ENCODE measurements at places on chromosomes 5 and 9.

- no peak for DNase-seq
These were observed 10.3 kb downstream of the TRIM32 start for GRCh38 chr9:116697362-116697761.

GRCh38 chr9:36991516-36992134 is 42.4 kb downstream of the PAX5 start:
- no peak for DNase-seq

GRCh38 chr5:79023947-79024346 is 38.8 kb upstream of the ARSB start:
- DNase-seq: no peak

DNA sequence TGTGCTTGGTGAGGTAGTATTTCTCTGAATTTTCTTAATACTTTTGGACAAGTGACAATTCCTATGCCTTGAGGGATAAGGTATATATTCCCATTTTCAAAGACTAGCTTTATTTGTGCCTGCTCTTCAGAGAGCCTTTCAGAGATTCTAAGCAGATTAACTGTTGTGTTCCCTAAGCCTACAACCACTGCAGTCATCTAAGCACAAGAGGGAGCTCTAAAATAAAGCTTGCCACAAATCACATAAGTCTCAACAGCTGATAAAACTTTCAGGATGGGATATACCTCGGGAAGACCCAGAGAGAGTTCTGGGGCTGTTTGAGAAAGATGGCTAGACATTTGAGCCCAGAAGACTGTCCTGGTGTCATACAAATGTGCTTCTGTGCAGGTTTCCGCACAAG is 157.3 kb downstream of the CYLC2 start:
- no peak for DNase-seq

GRCh38 chr9:69120380-69121154 is 53.5 kb upstream of the TJP2 start:
- DNase-seq: no peak

GRCh38 chr9:98796364-98797101 is at the start of gene ANKS6:
TSS of gene ANKS6 (minus strand) at chr9:98796555. CDS start at chr9:98796491, 64 bp downstream.
- peak; percentile 89 for DNase-seq

DNA sequence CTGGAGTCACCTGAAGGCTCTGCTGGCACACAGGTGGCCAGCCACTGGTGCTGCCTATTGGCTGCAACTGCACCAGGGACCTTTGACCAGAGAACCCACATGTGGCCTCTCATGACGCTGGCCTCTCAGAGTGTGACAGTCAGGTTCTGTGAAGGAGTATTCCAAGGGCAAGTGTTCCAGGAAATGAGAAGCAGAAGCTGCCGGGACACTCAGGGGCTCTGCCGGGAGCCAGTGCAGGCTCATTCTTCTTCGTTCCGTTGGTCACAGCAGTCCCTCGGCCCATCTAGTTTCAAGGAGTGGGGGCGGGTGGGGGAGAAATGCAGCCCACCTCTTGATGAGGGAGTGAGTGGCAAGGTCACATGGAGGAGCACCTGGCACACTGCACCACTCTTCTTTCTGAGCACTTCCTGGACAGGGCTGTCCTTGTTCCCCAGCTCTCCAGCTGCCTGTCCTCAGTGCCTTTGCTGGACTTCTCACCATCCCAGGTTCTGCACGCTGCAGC is 237.5 kb downstream of the GADD45G start:
- DNase-seq: no peak

- DNase-seq: no peak
These were observed 1.7 kb upstream of the TOR4A start for GRCh38 chr9:137275588-137276472.

- no peak for DNase-seq
These were observed 75.5 kb downstream of the NLN start for GRCh38 chr5:65797481-65797880.

DNA sequence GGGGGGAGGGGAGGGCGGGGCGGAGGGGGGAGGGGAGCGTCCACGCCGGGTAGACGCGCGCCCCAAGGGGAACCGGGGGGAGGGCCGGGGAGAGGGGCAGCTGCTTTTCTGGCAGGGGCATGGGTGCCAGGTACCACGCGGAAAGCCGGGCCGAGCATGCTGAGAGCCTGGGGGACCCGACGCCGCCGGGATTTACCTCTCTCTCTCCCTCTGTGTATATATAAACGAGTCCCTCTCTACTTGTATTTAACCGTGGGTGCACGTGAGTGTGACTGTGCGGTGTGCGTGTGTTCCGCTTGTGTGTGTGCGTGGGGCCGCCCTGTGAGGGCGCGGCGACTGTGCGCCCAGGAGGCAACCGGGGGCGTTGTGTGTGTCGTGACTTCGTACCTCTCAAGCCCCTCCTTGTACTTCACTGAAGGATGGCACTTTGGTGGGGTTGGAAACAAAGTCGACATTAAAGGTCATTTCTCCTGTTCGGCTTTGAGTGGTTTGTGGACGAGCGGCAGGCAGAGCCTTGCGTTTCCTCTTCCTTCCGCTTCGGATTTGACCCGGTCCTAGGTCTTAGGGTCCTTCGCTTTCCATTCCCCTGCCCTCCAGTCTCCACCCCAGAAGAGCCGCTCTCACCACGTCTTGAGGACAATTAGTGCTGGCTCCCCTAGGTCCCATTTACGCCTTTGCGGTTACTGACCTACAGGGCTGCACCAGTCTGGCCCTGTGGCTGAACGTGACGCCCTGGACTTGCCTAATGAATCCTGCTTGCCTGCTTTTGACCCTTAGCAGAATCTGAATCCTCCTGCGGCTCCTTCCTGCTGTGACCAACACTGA is 36.2 kb upstream of the TTC1 start:
- DNase-seq: no peak

- no peak for DNase-seq
These were observed 41.9 kb upstream of the CFAP157 start for GRCh38 chr9:127664678-127665507.

DNA sequence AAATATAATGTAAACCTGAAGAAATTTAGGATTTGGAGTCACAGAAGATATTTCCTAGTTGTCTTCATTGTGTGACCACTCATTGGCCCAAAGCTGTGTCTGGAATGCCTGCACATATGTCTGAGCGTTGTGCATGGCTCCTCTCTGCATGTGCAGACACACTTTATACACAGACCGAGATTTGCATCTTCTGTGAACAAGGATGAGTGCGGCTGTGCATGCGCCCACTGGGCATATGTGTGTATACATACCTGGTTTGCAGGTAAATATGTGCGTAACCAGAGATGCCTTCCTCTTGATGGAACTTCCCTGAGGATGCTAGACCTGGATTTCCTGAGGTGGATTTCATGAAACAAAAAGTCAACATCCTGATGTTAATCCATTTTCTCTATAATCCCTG is 19.1 kb downstream of the PHF2 start:
- no peak for DNase-seq

DNA sequence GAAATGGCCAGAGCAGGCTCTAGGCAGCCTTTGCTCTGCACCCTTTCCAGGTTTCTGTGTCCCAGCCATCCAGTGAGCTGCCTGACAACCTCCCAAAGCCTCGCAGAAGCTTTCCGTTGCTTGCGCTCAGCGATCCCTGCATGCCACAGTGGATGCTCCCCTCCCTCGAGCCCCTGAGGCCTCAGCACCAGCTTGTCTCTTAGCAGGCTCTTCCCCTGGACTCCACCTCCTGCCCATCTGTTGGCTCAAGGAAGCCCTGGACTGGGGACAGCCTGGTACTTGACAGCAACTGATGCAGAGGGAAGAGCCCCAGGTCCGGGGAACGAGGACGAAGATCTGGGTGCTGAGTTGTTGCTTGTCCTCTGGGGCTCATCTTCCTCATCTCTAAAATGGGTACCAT is 23.2 kb downstream of the TSPAN17 start:
- DNase-seq: no peak

DNA sequence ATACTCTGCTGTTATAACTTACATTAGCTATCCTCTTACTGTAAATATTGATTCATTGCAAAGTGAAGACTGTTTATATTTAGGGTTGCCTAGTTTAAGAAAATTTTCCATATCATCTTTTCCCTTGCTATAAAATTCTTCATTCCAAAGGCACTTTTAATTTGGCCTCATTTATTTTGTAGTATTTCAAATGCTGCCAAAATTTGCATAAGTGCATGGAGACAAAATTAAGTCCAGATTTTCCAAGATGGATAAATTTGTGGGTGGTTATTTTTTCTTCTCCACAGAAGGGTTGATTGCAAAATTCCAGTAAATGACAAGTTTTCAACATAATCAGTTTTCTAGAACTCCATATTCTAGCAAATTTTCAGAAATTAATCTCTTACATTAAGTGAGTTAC is 141.5 kb upstream of the MTAP start:
- DNase-seq: no peak

DNA sequence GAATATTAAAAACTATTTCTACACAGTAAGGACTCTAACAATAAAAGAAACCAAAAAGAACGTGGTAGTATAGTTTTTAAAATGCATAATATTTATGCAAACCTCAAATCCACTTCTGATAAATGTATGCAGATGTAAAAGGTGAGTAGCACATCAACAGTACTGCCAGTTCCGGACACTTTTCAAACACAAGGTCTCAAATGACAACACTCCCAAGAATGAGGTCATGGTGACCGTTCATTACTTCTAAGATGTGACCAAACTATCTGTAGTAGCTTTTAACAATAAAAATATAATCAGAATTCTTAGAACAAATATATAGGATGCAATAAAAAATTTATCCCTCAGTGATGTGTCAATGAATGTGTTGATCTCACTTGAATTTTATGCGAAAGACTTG is 238.7 kb upstream of the NREP start:
- DNase-seq: no peak

GRCh38 chr5:86709157-86709881 is 91.6 kb downstream of the COX7C start:
- DNase-seq: no peak

DNA sequence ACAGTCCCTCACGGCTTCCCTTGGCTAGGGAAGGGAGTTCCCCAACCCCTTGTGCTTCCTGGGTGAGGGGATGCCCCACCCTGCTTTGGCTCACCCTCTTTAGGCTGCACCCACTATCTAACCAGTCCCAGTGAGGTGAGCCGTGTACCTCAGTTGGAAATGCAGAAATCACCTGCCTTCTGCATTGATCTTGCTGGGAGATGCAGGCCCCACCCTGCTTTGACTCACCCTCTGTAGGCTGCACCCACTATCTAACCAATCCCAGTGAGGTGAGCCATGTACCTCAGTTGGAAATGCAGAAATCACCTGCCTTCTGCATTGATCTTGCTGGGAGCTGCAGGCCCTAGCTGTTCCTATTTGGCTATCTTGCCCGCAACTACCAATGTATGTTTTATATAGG is 44.7 kb downstream of the CCL28 start:
- DNase-seq: no peak

DNA sequence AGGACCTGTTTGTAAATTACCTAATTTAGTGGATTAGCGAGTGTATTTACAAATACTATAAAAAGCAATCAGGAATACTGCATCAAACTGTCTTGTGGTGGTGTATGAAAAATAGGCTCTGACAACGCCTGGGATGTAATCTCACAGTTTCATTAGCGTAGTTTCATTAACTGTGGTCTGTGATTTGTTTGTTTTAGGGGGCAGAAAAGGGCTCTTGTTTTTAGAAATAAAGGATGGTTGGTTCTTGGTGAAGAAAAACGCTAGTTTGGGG is 1.4 kb downstream of the SLC44A1 start:
- no peak for DNase-seq

- no peak for DNase-seq
These were observed 233.1 kb downstream of the RFK start for GRCh38 chr9:76161106-76161505.

DNA sequence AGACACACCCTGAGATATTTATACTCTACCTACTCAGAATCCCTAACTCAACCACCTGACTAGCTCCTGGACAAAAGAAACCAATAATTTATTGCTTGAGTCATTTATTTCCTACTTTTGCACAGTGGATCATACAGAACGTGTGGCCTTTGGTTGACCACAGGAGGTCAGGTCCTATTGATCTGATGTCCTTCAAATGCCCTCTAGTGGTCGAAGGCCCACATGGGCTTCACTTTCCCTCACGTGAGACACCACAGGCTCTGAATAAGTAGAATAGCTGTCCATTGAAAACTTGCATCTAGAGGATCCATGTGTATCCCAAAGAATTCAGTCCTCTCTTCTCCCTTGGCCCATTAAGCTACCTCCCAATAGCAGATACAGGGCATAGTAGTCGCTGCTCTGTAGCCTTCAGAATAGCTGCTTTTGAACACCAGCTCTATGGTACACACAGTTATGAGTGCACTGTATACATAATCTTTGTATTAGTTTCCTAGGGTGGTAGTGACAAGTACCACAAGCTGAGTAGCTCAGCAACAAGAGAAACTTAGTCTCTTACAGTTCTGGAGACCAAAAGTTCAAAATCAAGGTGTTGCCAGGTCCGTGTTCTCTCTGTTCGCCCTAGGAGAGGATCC is 177.6 kb upstream of the SMARCA2 start:
- DNase-seq: no peak

DNA sequence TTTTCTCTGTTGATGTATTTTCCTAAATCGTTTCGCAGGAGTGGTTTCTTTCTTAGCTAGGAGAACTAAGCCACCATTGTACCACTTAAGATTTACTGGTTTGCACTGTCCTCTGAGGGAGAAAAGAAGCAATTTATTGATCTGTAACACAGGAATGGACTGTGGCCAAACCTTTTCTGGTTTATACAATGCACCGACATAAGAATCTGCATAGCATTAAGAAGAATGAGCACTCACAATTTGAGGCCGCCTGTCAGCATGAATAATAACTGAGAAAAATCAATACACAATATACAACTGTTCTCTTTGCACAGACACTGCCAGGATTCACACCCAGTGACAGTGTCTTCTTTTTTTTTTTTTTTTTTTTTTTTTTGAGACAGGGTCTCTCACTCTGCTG is 168.6 kb upstream of the DMRT1 start:
- DNase-seq: no peak

GRCh38 chr9:5144217-5144616 is 41.2 kb downstream of the INSL6 start:
- DNase-seq: no peak

DNA sequence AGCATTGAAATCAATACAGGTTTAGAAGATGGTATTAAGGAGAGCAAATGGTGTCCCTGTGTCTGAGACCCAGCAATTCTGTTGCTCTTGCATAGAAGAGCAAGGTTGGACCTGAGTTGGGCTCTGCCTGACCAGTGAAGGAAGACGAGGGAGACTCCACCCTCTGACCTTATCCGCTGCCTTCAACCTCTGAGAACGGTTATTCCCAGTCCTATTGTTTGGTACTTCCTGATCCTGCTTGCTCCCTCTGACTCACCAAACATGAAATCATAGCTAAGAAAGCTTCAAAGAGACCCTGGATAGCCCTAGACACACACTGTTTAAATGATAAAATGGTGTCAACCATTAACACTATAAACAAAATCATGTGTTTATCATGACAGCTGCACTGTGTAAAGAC is 218.5 kb downstream of the PLK2 start:
- DNase-seq: no peak

Data from stimulated activated CD4-positive, alpha-beta T cell treated with anti-CD3 and anti-CD28 coated beads, Interleukin-4, amount 100 ng/mL, for 4 hours (primary cell).